ENCODE measurements at places on chromosomes 7 and 10. TPM values are rescaled to one million over a fixed set of nuclear protein-coding genes. Genes with fewer than 3 reads are reported as not detected.

The CYP3A7 gene
- 0.86 TPM for total RNA-seq

The NUTM2A gene
- 1.1 TPM for total RNA-seq

GRCh38 chr10:52632591-52632990 lies 140.0 kb downstream of the MBL2 start:
- DNase-seq: no peak

- DNase-seq: peak; percentile 9
Measured at GRCh38 chr7:132577206-132578049, 1.2 kb upstream of the PLXNA4 start.

GRCh38 chr10:131548176-131548575 lies 236.7 kb upstream of the TCERG1L start:
- no peak for DNase-seq

GRCh38 chr7:116200963-116201362 lies 9.4 kb upstream of the TES start:
- DNase-seq: no peak

GRCh38 chr10:67629461-67629971 lies 66.5 kb downstream of the CTNNA3 start:
- DNase-seq: no peak

DNA sequence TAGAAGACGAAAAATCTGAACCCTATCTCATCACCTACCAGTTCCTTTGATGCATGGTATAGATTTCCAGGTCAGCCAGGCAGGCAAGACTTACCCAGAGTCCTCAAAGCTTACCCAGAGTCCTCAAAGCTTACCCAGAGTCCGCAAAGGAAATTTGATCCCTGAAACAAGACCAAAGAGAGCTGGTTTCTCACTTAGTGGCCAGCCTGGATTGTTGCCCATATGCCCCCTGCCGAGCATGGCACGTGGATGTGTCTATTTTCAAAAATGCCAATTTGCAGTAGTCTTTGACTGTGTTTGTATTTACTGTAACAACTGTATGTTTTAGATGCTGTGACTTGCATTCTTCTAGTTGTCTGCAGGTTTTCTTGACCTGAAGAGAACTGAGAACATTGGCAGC lies 120.2 kb upstream of the STARD3NL start:
- DNase-seq: peak; percentile 11

DNA sequence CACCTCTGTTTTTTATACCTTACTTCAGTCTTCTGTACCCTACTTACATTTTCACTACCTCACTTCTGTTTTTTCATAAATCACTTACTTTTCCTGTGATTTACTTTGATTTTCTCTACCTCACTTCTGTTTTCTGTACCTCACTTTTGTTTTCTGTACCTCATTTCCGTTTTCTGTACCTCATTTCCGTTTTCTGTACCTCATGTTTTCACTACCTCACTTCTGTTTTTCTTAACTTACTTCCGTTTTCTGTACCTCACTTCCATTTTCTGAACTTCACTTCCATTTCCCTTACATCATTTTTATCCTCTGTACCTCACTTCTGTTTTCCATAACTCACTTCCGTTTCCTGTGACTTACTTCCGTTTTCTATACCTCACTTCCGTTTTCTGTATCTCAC lies 492.0 kb upstream of the AKR1E2 start:
- no peak for DNase-seq

DNA sequence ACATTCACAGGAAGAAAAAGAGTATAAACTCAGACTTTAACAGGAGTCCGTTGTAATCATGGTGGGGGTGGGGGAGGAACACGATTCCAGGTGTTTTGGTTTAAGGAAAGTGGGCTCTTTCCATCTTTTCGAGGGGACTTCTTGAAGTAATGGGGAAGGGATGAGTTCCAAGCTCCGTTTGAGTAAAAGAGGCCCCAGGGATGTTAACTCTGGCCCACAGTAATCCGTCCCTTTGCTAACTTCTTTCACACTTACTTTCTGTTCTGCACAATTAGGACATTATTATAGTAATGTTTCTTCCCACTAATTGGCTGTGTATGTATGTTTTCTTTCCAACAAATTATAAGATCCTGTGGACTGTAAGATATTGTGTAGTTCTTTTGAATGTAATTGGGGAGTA lies 374.4 kb downstream of the BBS9 start:
- DNase-seq: no peak

Data from Calu3 (cell line).